ENCODE measurements at places on chromosomes 11 and 22.

DNA sequence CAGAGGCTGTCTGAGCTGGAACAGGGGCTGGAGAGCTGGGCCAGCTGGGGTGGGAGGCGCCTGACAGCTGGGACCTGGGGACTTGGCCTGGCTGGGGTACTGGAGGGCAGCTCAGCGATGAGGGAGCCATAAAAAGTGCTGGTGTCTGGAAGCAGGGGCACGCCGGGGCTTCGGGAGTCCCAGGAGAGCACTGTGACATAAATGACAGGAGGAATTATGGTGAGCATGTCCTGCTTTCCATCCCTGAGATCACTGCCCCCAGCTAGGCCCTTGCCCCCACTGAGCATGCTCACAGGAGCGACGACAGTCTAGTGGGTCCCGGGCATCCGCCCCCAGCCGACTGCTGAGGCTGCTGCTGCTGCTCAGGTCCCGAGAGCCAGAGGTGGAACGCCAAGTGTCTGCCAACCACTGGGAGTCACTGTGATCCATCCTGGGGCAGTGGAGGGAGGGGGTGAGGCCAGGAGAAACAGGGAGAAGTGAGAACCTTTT lies 6.2 kb downstream of the ROBO4 start:
- peak; percentile 25 for DNase-seq

DNA sequence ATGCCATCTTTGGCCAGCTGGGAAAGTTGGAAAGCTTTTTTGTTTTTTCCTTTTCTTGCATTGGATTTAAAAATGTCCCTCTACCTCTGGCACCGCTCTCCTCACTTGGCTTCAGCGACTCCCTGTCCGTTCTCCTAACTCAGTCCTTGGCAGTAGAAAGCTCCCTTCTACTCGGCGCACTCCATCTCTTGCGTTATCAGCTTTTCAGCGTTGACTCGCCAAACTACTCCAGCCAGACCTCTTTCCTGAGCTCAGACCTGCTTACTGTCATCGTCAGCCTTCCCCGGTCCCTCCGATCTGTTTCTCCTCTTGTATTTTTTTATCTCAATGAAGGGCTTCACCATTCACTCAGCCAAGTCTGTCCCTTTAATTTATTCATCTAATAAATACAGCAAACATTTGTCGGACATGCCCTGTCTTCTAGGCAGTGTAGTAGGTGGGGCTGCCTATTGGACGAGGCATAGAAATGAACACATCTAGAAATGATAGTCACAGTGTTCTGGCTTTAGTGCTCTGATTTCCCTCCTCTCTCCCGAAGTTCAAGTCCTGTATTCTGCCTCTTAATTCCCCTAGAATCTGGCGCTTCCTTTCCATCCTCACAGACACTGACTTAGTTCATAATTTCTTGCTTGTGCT lies 839 bp downstream of the CEP164 start:
- peak; percentile 28 for DNase-seq

GRCh38 chr11:87020336-87020735 lies 17.4 kb upstream of the TMEM135 start:
- DNase-seq = no peak

GRCh38 chr22:40666151-40666848 lies 13.0 kb upstream of the MCHR1 start:
- DNase-seq = no peak

GRCh38 chr22:35914665-35915476 lies 113.8 kb downstream of the RBFOX2 start:
- no peak for DNase-seq

DNA sequence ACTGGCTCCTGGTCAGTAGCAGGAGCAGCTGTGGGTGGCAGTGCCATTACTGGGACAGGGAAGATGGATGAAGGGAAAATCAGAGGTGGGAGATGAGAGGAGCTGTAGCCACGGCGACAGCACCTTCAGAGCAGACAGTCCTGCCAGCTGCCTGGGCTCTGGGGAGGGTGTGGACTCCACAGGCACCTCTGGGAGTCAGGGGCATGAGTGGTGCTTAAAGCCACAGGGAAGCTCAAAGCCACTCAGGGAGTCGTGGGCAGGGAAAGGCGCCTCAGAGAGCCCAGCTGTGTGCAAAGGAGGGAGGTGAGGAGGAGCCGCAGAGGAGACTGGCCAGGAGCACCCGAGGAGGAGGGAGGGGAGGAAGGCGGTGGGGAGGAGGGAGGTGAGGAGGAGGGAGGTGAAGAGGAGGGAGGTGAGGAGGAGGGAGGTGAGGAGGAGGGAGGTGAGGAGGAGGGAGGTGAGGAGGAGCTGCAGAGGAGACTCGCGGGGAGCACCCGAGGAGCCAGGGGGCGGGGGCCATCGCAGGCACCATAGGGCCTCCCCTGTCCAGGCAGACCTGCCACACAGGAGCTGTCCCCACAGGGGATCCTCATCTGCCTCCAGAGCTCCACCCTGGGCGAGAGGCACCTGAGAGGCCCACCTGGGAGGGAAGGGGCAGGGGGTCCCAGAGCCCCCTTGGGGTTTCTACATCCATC lies 977.6 kb downstream of the BRD1 start:
- DNase-seq = no peak

- DNase-seq = peak; percentile 34
Measured at GRCh38 chr11:19711911-19712280, 741 bp upstream of the NAV2 start.

- DNase-seq = no peak
Measured at GRCh38 chr11:60855726-60856633, at the start of gene PTGDR2. Gene PTGDR2, minus strand, starts transcription at chr11:60855950. Its CDS starts 2,228 bp downstream, at chr11:60853722.

GRCh38 chr11:69442012-69442806 lies 39.3 kb upstream of the LINC01488 start:
- no peak for DNase-seq

DNA sequence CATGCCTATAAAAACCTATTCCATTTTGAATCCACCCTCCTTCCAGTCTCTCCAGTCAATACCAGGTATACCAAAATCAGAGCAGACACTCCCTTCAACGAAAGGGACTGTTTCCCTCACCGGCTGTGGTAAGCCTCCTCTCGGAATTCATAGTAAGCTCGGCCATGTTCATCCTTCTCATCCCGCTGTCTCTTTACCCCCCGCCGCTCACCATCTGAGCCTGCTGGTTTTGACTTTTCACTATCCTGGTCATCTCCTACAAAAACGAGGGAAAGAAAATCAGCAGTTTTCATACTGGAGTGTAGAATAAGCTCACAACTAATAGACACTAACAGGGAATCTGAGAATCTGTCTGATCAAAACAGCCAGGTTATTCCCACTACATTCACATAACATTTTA lies 3.1 kb downstream of the HNRNPUL2 start:
- no peak for DNase-seq

GRCh38 chr22:49583886-49584505 lies 243.7 kb downstream of the BRD1 start:
- DNase-seq = no peak

GRCh38 chr11:73972187-73972586 lies 10.5 kb downstream of the UCP2 start:
- DNase-seq = no peak

- peak; percentile 52 for DNase-seq
Measured at GRCh38 chr11:66543263-66544107, 2.4 kb downstream of the ZDHHC24 start.

- DNase-seq = no peak
Measured at GRCh38 chr11:33412241-33412640, 155.1 kb downstream of the HIPK3 start.

- peak; percentile 12 for DNase-seq
Measured at GRCh38 chr11:121634889-121635288, 182.1 kb upstream of the SORL1-AS1 start.

DNA sequence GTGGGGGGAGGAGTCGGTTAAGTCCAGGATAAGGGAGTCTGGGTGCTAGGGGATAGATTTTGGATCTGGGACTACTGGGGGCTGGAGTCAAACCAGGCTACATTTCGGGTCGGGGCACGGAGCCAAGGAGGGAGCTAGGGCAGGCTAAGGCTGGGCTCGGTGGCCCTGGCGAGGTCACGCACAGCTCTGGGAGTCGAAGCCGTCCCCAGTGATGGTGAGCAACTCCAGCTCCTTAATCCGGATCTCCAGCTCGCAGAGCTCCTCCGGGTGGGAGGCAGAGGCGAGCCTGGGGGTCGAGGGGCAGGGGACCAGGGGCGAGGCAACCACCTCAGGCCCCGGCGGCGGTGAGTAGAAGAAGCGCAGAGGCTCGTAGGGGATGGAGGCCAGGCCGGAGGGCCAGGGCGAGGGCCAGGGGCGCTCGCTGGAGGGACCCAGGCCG lies 544 bp downstream of the C11orf91 start:
- DNase-seq = no peak

DNA sequence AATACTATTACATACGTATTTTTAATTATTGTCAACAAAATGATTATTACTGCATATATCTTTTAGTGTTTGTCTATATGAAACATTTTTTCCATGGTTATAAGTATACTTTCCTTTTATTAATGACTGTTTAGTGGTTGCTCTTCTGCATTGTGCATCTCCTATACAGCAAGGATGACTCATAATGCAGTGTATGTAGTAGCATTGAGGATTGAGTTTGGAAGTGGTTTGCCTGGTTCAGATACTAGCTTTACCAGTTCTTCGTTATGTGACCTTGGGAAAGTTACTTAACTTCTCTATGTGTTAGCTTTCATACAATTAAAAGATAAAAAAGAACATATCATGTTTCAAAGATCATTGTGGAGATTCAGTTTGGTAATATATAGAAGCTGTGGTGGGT lies 44.1 kb downstream of the CHORDC1 start:
- DNase-seq = no peak

- DNase-seq = no peak
Measured at GRCh38 chr11:2788168-2789071, 88.6 kb upstream of the KCNQ1OT1 start.

DNA sequence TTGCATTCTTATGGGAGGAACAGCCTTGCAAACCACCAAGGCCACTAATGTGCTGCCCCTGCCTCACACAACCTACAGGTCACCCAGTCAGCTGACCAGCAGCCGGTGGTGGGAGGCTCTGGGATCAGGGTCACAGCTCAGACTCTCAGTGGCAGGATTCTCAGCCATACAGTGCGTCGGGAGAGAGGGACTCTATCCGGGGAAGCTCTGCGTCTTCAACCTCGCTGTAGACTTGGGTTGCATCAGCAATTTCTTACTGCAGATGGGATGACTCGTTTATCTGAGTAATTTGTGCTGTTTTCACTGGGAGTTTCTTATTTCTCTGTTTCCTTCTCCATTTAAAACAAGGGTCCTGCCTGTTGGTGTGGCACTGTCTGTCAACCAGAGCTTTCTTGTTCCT lies 257.7 kb downstream of the TBC1D22A start:
- no peak for DNase-seq

DNA sequence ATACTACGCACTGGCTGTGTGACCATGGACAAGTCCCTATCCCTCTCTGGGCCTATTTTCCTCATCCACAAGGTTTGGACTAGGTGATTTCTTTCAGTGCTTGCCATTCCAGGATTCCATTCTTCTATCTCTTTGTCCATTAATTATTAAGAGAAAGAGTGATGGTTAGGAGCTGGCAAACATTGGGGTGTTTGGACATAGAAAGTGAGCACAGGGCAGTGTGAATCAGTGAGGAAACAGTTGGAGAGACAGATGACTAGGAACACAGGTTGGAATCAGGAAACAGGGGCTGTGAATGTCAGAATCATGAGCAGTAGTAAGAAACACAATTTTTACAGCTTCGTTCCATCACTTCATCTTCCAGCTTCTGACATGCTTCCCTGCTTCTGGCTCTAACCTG lies 211.8 kb downstream of the INSC start:
- no peak for DNase-seq

GRCh38 chr11:71399341-71399740 lies 48.9 kb downstream of the DHCR7 start:
- no peak for DNase-seq

DNA sequence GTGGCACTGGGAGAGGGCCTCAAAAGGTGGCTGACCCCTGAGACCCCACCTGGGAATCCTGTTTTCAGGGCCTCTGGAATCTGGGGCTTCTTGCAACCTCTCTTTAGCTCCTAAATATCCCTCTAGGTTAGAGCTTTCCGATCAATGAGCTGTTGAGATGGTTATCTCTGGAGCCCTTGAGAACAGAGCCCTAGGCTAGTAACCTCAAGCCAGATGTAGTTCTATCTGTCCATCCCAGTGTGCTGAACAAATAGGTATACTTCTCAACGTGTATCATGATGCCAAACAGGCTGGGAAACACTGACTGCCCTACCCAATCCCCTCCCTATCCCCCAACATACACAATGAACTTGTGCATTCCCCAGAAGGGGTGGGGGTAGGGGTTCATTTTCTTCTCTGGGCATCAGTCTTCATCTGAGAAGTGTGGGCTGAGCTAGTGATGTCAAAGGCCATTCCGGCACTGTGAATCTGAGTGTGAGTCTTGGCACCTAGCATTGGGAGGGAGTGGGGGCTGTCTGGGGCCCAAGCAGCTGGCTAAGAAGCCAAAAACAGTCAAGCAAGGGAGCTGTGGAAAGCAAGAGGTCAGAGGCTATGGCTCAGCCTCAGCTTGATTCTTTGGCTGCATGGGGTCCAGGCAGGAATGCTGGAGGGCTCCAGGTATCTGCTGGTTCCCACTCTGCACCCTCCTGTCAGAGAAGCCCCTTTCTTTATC lies 17.3 kb downstream of the CD82 start:
- DNase-seq = no peak

DNA sequence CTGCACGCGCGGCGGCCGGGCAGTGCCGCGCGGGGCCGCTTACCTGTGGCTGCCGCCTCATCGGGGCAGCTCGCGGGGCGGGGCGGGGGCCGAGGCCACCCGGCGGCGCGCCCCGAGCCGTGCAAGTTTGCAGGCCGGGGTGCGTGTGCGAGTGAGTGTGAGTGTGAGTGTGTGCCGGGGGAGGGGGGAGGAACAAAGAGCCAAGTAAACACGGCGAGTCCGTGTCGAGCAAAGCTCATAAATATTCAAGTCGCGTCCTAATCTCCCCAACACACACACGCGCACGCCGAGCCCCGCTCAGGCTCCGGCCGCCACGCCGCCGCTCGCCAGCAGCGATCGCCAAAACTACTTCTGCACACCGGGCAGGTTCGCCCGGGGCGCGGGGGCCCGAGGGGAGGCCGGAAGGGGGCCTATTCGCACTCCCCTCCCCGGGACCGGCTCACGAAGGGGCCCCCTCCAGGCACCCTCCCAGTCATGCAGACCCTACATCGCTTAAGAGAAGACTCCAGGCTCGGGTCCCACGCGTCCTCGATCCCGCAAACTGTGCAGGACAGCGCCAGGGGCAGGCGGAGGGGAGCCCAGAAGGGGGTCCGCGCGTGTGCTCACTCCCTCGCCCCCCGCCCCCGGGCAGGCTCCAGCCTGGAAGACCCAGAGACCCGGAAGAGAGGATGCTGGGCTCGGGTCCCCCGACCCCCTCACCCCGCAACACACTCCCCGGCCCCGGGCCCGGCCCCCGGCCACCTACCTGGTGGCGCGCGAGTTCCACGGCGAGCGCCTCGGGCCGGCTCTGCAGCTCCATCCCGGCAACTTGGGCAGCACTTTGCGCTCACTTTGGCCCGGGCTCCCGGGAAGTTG lies 827 bp downstream of the PHF21B start:
- no peak for DNase-seq

DNA sequence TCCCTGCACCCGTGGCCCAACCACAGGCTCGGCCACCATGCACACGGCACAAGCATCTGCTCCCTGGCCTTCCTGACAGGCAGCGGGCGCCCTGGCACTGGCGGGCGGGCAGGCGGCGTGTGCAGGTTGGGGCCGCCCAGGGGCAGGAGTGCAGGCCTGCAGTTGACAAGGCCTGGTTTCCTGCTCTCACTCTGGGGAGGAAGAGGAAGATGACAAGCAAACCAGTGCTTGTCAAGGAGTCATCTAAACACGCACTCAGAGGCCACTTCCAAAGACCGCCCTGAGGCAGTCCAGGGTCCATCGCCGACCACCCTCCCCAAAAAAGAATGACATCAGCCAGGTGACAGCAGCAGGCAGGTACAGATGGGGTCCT lies 65.3 kb upstream of the LINC01488 start:
- DNase-seq = no peak

GRCh38 chr11:69215784-69216415 lies 60.2 kb downstream of the SMIM38 start:
- DNase-seq = no peak

- DNase-seq = no peak
Measured at GRCh38 chr11:117871160-117871559, 5.3 kb downstream of the FXYD6 start.

Data from MV-4-11 (cell line).